AML-193 (cell line): ENCODE measurements at places on chromosomes 4 and X.

DNA sequence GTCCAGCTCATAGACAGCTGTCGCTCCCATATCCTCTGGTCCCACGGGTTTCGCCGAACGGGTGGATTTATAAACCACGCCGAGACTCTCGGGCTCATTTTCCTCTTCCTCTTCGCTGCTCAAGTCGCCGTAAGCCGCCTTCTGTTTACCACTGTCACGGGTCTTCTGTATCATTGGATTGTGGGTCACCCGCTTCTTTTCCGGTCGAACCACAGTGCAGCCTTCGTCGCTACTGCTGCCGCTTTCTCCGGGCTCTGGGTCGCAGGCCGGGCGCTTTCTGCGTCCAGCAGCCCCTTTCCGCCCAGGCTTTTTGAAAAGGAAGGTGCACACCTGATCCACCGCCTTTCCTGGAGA is 311 bp downstream of the RNF113A start:
- DNase-seq, result no peak

DNA sequence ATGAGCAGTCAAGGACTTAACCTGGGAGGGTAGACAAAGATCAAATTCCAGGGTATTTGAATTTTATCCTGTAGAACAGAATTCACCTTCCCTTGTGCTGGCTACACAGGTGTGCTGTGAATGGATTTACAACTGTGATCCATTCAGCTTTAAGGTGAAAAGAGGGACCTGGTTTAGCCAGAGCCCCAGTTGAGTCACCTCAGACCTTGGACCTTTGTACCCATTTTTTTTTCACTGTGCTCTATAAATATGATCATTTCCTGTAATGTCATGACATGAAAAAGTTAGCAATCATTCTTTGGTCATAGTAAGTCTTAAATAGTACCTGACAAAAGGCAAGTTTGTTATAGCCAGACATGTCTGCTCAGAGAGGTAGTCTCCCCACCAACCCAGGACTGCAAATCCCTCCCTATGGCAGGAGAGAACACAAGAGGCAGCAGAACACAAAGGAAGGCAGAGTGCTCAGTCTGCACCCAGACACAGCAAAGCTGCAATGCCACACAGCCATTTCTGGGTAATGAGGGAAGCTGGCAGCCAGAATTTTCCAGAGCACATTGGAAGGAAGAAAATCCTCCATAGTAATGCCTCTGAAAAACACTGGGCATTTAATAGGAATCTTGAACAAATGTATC is 77.9 kb downstream of the CXXC4 start:
- no peak for DNase-seq

DNA sequence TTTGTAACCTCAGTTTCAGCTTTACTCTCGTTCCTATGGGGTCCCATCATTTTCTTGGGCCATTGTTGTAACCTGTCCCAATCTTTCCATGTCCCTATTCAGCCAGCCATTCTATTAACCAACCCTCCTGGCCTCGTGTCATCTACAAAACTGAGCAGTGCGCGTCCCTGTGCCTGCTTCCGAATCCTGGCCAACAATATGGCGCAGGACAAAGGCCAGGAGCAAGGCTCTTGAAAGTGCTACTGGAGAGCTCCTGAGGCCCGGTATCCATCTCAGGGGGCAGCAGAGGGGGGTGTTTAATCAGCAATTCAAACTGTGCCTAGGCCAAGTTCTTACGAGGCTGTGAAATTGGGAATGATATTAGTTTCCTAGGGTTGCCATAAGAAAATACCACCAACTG is 41.2 kb upstream of the APLN start:
- no peak for DNase-seq

GRCh38 chr4:70749313-70749712 is 27.5 kb downstream of the RUFY3 start:
- DNase-seq, result no peak

DNA sequence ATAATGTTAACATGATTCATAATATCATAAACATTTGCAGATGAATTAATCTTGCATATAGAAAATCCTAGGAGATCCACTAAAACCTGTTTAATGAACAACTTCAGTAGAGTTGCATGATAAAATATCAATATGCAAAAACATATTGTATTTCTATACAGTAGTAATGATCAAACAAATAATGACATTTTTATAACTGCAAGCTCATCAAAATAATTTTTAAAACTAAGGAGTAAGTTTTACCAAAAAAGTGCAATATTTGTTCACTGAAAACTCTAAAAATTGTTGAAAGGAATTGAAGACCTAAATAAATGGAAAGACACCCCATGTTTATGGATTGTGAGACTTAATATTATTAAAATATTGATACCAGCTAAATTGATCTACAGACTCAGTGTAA is 15.9 kb upstream of the GPRASP2 start:
- no peak for DNase-seq

- no peak for DNase-seq
Observed at GRCh38 chr4:82623121-82623683, 61.4 kb upstream of the TMEM150C start.
